Hair follicular keratinocyte (primary cell): ENCODE measurements at places on chromosomes 12 and 14. TPM values are rescaled to one million over a fixed set of nuclear protein-coding genes. Genes with fewer than 3 reads are reported as not detected.

Gene TMEM229B
- 3.0 and 3.1 TPM in 2 replicates for total RNA-seq

Gene RNASE3
- not detected in 2 replicates for total RNA-seq

Gene DNM1L
- total RNA-seq = 77.6 and 79.3 TPM in 2 replicates

Gene TBX3
- 4.4 and 5.2 TPM in 2 replicates for total RNA-seq

Gene RASSF8
- 10.3 and 12.6 TPM in 2 replicates for total RNA-seq
